ENCODE measurements at places on chromosomes 5 and 9. TPM values are rescaled to one million over a fixed set of nuclear protein-coding genes. Genes with fewer than 3 reads are reported as not detected.

The PAEP gene
- not detected for total RNA-seq

The ADAMTSL1 gene
- 98.8 TPM for total RNA-seq

The DDX46 gene
- 64.6 TPM for total RNA-seq

The ADAMTSL2 gene
- total RNA-seq: not detected

The RANBP3L gene
- not detected for total RNA-seq

The PCDHA7 gene
- total RNA-seq: not detected

The LCN1 gene
- not detected for total RNA-seq

The BICD2 gene
- 32.6 TPM for total RNA-seq

The TLR4 gene
- 1.3 TPM for total RNA-seq

The DAPK1 gene
- total RNA-seq: 63.0 TPM

The TMEM203 gene
- 33.5 TPM for total RNA-seq

The PPP3R2 gene
- total RNA-seq: not detected

The CEL gene
- not detected for total RNA-seq

The PHYHD1 gene
- total RNA-seq: 37.3 TPM

GRCh38 chr5:149060325-149060724 lies 2.5 kb downstream of the SH3TC2 start:
- DNase-seq: peak; percentile 32

- DNase-seq: no peak
Measured at GRCh38 chr5:8943301-8943700, 602.6 kb downstream of the SEMA5A start.

DNA sequence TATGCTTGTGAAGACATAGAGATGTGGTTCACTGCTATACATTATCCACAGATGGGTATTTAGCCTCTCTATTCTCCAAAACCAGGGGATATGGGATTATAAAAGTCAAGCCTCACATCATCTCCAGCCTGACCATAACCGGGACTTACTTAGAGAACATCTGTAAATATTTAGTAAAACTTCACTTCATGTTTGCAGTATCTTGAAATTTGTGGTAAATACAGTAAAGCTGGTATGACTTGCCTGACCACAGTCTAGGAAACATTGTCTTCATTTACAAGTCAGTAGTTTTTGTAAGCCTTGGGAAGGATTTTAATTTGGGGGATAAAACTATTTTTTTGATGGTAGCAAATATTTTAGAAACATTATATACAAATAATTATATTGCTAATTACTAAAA lies 64.2 kb downstream of the MAST4 start:
- no peak for DNase-seq

- DNase-seq: no peak
Measured at GRCh38 chr5:55254802-55255201, 21.4 kb upstream of the CCNO start.

GRCh38 chr5:67248703-67249589 lies 52.3 kb upstream of the CD180 start:
- no peak for DNase-seq

GRCh38 chr9:13557746-13558145 lies 278.3 kb upstream of the MPDZ start:
- no peak for DNase-seq

GRCh38 chr5:100840789-100841188 lies 62.3 kb downstream of the ST8SIA4 start:
- no peak for DNase-seq

DNA sequence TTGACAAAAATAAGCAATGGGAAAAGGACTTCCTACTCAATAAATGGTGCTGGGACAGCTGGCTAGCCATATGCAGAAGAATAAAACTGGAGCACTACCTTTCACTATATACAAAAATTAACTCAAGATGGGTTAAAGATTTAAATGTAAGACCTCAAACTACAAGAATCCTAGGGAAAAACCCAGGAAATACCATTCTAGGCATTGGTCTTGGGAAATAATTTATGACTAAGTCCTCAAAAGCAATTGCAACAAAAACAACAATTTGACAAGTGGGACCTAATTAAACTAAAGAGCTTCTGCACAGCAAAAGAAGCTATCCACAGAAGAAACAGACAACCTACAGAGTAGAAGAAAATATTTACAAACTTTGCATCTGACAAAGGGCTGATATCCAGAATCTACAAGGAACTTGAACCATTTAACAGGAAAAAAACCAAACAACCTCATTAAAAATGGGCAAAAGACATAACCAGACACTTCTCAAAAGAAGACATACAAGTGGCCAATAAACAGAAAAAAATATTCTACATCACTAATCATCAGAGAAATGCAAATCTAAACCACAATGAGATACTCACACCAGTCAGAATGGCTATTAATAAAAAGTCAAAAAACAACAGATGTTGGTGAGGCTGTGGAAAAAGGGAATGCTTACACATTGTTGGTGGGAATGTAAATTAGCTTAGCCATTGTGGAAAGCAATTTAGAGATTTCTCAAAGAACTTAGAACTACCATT lies 75.2 kb upstream of the CPEB4 start:
- no peak for DNase-seq

DNA sequence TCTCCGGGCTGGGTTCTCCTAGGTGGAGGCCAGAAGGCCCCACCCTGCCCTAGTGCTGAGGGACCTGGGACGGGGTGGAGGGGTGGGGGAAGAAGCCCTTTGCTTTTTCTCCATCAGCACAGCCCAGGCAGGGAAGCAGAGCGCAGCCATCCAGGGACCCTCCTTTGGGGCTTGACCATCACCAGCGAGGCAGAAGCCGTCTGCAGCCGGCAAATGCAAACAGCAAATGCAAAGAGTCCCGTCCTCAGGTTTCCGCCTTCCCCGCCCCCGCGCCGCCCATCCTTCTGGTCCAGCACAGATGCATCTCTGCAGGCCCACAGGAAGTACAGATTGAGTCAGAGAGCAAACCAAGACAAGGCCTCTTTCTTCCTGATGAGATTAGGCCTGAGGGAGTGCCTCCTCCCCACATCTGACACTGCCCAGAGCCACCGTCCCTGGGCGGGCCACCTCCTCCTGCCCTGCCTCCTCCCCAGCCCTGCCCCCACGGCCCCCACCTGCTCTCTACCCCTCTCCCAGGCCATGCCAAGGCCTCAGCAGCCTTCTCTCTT lies 23.4 kb downstream of the CORO2A start:
- peak; percentile 56 for DNase-seq

DNA sequence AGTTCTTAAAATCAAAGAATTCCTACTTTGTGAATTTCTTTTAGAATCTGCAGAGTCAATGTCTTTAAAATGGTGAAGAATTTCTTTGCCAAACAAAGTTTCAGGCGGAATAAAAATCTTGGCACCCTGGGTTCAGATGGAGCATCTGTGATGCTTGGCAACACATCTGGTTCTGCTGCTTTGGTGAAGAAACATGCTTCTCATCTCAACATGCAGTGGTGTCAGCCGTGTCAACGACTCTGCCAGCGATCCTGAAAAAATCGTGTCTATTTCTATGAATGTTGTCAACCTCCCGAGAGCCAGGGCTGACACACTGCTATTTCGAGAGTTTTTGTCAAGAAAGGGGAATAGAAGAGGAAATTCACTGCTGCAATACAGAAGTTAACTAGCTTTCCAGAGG lies 151.5 kb downstream of the SLF1 start:
- no peak for DNase-seq
